ENCODE measurements at places on chromosomes 6 and 20.

DNA sequence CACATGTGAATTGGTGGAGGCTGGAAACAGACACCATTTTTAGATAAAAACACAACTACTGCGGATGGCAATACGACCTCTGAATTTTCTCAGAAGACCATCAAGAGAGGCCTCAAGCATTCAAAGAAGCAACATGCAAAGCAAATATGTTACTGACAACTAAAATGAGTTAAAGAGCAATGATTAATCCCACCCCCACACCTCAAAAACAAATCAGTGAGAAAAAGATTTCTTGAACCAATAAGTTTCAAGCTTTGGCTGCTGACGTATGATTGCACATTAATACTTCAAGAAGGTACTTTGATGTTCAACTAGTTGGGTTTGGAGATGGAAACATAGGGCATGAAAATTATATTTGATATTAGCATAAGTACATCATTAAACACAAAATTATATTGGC lies 982 bp downstream of the MMUT start:
- no peak for DNase-seq

GRCh38 chr6:75183099-75183541 lies 22.7 kb downstream of the COL12A1 start:
- DNase-seq: no peak

GRCh38 chr6:159450815-159451465 lies 242.1 kb downstream of the SOD2 start:
- DNase-seq: no peak

- no peak for DNase-seq
Measured at GRCh38 chr6:3806169-3806922, 42.8 kb upstream of the FAM50B start.

DNA sequence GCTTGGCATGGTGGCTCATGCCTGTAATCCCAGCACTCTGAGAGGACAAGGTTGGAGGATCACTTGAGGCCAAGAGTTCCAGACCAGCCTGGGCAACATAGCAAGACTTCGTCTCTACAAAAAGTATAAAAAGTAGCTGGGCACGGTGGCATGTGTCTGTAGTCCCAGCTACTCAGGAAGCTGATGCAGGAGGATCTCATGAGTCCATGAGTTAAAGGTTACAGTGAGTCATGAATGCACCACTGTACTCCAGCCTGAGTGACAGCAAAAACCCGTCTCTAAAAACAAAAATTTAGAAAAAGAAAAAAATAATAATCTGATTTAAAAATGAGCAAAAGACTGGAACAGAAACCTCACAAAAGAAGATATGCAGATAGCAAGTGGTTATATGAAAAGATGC lies 279.7 kb downstream of the RNGTT start:
- DNase-seq: no peak

- no peak for DNase-seq
Measured at GRCh38 chr6:99745651-99746050, 139.0 kb downstream of the PRDM13 start.

- no peak for DNase-seq
Measured at GRCh38 chr6:128111096-128111495, 210.2 kb upstream of the THEMIS start.

- DNase-seq: no peak
Measured at GRCh38 chr20:5195655-5196054, 68.8 kb downstream of the CDS2 start.

DNA sequence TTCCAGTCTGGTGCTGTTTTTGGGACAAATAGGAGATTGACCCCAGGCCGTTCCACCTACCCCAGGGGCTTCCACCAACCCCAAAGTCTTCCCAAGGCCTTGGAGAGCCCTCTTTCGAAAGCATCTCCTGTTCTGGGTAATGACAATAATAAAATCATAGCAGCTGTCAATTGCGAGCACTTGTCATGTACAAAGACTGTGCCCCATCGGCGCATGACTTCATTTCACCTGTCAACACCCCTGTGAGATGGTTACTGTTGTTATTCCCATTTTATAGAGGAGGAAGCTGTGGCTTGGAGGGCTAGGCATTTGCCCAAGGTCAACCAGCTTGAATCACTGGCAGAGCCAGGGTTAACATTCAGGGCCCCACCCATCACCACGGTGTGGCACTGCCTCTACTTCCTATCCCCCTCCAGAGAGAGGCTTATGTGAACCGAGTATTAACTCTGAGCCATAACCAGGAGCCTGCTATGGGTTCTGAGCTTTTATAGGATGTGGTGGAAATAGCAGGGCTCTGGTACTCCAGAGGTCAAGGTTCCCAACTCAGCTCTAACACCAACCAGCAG lies 51.2 kb downstream of the HNF4A start:
- no peak for DNase-seq

DNA sequence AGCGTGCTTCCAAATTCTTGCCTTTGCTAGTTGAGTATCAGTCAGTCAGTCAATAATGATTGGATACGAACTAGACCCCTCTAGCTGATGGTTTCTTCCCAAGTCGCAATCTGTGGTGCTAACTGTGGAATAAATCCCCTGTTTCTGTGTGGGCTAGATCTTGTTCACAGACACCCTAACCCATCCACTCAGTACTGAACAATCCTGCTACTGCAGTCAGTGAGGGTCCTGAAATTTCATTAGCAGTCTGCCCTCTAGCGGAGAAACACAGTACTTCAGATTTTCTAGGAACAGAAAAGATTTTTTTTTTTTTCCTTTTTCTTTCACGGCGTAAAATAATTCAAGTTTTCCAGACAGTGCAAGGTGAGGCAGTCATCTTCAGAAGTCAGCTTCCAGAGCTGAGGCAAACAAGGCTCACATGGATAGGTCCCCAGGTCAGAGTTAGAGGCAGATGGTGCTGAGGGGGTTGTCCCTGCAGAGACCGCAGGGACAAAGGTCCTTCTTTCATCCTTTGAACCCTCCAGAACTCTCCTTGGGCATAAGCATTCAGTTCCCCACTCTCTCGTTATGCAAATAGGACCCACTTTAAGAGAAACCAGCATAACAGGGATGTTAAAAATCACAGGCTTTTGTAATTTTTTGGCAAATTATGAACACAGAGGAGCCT lies 119.6 kb downstream of the SCML4 start:
- DNase-seq: no peak

DNA sequence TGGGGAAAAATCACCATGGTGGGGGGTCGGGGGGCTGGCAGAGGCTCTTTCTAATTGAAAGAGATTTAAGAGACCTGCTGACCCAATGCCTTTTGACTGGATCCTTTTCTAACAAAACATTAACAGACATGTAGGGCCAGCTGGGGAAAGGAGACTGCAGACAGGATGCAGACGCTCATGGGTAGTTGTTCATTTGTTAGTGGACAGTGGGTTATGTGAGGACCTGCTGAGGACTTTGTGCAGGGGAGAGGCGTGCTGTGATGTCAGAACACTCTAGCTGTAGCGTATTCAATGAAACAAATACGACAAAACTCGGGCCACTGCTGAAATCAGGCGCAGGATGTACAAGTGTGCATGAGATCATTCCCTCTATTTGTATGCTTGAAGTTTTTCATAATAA lies 1.2 kb downstream of the IP6K3 start:
- no peak for DNase-seq

GRCh38 chr6:166152660-166153059 lies 15.0 kb downstream of the TBXT start:
- no peak for DNase-seq

DNA sequence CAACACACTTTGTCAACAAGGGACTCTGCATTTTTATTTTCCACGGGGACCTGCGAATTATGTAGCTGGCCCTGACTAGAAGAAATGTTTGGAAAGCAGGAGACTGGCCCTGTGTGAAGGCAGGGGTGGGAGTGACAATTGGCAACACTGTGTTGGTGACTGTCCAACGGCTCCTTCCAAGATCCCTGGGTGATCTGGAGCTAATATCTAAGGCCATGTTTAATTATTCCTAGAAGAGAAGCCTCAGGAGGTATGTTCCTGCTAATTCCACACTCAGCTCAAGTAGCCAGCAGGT lies 13.7 kb downstream of the SLC22A23 start:
- no peak for DNase-seq

DNA sequence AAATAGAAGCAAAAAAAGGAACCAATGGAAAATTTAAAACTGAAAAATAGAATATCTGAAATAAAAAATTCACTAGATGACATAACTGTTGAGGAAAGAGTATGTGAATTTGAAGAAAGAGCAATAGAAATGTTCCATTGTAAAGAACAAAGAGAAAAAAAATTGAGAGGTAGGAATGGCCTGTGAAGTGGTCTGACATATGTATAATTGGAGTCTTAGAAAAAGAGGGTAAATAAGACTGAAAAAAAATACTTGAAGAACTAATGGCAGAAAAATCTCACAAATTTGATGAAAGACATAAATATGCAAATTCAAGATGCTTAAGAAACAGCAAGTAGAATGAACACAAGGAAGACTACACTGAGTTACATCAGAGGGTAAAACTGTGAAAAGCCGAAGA lies 93.4 kb downstream of the QKI start:
- no peak for DNase-seq

GRCh38 chr6:16623029-16623653 lies 138.1 kb downstream of the ATXN1 start:
- DNase-seq: no peak

GRCh38 chr20:61118429-61119224 lies 133.4 kb upstream of the CDH4 start:
- no peak for DNase-seq
